ENCODE measurements at places on chromosomes 12 and 14.

- no peak for DNase-seq
Observed at GRCh38 chr12:91663310-91663709, 480.7 kb upstream of the DCN start.

GRCh38 chr14:99029916-99030305 lies 242.1 kb downstream of the BCL11B start:
- DNase-seq: no peak

GRCh38 chr14:54348001-54348611 lies 48.7 kb upstream of the CDKN3 start:
- DNase-seq: no peak

DNA sequence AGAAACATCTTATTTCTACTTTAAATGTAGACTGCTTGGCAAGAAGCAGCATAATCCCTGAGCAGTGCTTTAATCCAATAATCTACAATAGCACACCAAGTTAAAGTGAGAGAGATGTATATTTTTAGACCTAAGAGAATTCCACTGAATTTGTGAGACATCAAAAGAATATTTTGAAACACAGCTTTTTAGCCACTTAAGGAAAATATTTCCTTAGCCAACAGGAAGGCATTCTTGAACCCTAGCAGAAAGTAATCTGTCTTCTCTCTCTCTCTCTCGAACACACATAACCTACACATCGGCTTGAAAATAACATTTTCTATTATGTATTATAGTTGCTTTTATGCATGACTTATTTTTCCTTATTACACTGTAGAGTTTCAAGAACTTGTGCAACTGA lies 34.0 kb downstream of the KITLG start:
- DNase-seq: no peak

- peak; percentile 41 for DNase-seq
Observed at GRCh38 chr12:21989819-21990412, 48.7 kb upstream of the ABCC9 start.

DNA sequence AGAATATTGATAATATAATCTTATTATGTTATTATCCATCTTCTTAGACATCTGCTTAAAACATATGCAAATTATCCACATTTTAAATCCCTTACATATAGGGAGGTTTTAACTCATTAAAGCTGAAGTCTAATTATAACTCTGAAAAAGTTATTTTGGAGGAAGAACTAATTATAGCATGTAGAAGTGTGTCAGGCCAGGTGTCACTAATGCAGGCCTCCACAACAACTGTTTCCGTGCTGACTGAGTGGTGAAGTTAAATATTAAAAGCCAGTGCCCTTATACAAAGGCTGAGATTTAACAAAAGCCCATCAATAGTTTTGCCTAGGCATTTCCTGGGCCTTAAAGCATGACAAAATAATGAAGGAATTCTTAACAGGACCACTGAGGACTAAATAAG lies 157.4 kb downstream of the LRRK2 start:
- DNase-seq: no peak

- peak; percentile 65 for DNase-seq
Observed at GRCh38 chr12:105382771-105383622, 52.5 kb downstream of the C12orf75 start.

DNA sequence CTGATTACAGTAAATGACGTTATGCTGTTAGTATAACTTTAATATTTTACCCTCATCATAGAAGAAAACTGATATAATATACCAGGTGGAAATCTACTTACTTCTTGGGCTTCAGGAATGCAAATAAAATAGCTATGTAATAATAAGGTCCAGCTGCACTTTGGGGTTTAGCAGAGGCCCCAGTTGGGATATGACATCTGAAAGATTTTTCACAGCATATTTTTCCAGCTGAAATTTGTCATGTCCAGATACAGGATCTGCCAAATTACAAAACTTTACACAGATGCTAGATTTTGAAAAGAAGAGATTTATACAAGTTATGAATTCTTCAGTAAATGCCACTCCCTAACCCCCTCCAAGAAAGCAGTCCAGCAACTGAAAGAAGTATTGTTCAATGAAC lies 29.2 kb upstream of the DCN start:
- DNase-seq: no peak

GRCh38 chr12:22626406-22626805 lies 1.4 kb downstream of the ETNK1 start:
- no peak for DNase-seq

DNA sequence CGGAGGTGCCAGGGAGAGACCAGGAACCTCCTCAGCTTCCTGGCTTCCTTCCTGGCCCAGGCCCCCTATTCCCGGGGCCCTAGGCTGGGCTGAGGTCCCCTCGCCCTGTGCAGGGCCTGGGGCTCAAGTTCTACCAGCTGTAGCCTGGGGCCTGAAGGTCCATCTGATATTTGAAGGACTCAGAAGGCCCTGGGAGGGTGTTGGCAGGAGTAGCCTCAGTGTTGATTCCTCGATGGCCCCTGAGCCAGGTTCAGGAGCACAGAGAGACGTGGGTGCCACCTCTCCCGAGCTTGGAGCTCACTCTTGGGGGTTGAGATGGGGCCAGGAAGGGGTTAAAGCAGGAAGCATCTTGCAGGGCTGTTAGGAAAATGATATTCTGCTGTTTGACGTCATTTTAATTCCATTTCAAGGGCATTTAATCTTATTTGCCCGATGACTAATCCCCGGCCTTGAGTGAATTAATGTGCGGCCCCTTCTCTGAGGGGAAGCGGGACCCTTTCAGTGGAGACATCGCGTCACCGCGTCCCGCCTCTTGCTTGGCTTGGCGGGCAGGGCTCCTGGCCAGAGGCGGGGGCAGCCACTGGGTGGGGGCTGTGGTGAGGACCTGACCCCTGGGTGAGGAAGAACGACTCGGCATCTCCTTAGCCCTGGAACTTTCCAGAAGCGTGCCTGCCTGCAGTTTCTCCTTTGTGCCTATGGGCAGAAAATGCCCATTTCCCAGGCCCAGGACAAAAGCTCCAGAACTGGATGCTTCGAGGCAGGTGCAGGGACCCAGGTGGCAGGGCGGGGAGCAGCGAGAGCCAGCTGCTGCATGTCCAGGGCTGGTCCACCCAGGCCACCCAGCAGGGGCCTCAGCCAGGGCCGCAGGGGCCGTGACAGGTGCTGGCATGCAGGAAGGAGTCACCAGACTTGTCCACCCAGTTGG lies 158.3 kb downstream of the KIF26A start:
- no peak for DNase-seq

GRCh38 chr14:95389471-95390011 lies 69.8 kb upstream of the CLMN start:
- DNase-seq: no peak

DNA sequence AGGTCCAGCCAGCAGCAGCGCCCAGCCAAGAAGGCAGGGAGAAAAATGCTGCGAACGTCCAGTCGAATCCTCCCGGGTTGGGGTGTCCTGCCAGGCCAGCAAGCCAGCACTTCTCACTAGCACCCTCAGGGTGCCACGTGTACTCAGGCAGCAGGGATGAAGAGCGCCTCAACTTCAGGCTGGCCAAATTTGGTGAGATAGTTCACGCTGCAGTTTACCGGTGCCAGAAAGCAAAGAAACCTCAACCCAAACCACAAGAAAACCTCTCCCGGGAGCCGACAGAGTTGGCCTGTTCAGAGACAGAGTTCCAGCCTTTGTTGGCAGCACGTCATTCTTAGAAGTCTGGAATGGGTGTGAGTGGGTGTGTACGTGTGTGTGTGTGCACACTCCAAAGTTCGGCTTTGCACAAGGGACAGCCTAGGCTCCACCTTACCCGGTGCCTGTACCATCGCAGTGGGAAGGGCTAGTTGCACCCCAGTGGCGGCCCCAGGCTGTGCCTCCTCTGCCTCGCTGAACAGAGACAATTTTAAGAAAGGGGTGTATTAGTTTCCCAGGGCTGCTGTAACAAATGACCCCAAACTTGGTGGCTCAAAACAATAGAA lies 42.1 kb downstream of the ELK3 start:
- DNase-seq: peak; percentile 71

- DNase-seq: no peak
Observed at GRCh38 chr14:75911883-75912282, 69.9 kb downstream of the TGFB3 start.

GRCh38 chr12:7460375-7461259 lies 16.7 kb upstream of the CD163L1 start:
- peak; percentile 20 for DNase-seq

GRCh38 chr14:33404054-33404453 lies 465.4 kb downstream of the NPAS3 start:
- DNase-seq: peak; percentile 77

GRCh38 chr12:32443491-32443890 lies 44.1 kb downstream of the FGD4 start:
- no peak for DNase-seq

DNA sequence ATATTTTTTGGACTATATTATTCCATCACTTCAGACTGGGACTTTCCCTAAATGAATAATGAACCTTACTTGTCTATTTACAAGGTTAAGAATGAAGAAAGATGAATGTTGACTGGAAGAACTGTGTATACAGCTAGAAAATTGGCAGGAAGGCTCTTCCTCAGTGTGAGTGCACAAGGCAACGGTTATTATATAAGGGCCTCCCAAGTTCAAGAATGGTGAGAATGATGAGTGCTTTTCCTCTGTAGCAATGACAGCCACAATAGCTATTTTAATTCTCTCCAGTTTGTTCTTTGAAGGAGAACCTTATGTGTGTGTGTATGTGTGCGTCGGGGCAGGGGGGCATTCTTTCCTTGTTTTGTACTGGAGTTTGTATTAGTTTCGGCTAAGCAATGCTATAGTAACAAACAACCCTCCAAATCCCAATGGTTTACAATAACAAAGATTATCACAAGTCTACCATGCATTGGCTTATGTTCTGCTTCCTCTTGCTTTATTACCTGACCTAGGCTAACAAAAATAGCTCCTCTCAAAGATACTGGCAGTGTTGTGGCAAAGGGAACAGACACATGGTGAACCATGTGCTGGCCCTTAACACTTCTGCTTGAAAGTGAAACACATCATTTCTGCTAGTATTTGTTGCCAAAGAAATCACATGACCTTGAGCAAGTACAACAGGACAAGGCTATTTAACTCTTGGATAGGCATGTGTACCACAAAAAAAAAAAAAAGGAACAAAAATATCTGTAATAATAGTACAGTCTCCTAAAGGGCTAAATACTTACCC lies 139.5 kb downstream of the RMST start:
- DNase-seq: no peak

- DNase-seq: no peak
Observed at GRCh38 chr12:510071-510825, 50.5 kb downstream of the B4GALNT3 start.

DNA sequence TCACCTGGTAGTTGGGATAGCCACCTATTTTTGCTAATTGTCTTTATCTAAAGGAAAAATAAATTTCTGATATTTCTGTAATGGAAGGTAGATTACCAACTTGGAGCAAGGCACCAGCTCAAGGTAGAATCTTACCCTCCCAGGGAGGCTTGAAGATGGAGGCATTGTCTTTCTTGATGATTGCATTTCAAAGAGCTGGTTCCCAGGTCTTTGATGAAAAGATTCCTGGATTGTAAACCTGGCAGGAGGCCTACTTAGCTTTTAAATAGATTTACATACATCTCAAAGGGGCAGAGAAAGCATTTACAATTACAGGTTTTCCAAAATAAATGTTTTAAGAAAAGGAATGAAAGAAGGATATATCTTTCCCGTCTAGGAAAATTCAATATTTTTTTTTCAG lies 729.2 kb downstream of the LRFN5 start:
- DNase-seq: no peak

- DNase-seq: no peak
Observed at GRCh38 chr14:91369628-91370445, 47.8 kb downstream of the CCDC88C start.

DNA sequence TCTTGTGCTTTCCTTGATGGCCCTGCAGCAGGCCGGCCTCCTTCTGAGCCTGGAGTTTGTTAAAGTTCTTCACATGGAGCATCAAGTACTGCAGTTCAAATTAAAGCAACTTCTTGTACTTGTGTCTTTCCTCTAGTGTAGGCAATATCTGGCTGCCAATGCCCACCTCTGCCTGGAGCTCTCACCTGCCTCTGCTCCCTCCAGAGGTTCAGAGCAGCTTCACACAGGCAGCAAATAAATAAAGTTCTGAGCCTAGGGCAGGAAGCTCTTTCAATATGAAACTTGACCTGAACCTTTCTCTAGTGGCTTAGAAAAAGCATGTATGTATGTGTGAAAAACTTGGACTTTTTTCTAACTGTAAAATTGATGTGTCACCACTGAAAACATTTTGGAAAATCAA lies 65.9 kb downstream of the ITPR2 start:
- no peak for DNase-seq

DNA sequence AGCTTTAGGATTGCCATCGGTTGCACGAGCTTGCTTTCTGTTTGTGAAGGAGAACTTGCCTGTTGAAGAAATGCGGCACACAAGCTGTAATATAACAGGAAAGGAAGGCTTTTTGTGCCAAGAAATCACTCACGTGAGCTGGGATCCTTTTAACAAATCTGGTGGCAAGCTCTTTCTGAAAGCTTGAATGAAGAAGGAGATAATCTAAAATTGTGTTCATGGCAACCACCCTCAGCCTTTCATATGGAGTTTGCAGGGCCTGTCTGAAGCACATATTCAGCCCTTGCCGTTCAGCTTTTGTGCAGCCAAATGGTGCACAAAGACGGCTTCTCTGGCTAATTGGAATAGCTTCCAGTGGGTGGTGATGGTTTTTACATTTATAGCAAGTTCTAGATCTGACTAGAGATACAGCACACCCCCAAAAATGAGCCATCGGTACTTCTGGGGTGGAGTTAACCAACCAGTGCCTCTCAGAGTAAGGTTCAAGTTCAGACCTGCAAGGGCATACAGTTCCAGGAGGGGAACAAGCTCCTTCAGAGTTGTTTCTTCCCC lies 107.4 kb downstream of the AEBP2 start:
- DNase-seq: peak; percentile 46

DNA sequence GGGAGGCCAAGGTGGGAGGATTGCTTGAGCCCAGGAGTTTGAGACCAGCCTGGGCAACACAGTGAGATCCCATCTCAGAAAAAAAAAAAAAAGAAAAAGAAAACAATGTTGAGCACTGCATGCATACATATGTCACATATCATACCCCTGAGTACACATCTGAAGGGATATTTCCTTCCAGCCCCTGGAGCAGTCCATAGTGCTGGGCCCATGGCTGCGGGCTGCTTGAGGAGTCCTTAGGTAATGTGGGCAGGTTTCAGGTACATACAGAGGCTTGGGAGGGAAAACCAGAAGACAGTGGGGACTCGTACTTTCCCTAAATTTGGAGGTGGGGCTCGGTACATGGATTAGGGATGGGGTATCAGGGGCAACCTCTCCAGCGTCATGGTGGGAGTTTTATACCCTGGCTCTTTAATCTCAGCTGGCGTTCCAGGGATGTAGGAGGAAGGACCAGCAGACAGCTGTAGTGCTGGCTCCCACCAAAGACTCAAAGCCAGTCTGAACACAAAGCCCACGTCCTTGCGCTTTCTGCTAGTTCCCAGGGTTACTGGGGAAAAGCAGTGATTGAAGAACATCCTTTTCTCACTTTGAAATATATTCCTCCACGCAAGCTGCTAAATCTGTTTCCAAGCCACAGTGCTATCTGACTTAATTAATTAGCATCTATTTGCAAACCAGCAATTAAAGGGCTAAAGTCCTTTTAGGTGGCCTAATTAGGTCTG lies 5.2 kb downstream of the OTUB2 start:
- no peak for DNase-seq
